ENCODE measurements at places on chromosomes 6 and 20. TPM values are rescaled to one million over a fixed set of nuclear protein-coding genes. Genes with fewer than 3 reads are reported as not detected.
A peak's percentile ranks its signal among the peaks of the same experiment; 100 is the strongest.

DNA sequence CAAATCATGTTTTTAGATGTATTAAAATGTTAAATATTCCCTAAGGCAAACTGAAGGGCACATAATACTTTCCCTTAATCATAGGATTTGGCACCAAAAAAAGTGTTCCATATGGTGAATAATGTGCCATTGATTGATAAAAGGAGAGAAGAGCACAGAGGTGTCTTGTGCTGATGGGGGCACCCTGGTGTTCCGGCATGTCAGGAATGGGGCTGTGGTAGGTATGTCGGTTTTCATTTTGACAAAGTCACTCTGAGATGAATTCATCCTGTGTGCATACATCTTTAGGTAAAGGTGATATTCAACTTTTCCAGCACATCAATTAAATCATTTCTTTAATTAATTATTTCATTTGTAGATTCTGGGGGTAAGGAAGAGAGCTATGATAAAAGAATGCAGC, 36.8 kb downstream of the CENPW start:
- no peak overlapping the region for H3K27ac ChIP-seq
- no peaks in the 10 kb centered on the region for H3K36me3 ChIP-seq
- H3K27me3 ChIP-seq, result no peaks in the 10 kb centered on the region

GRCh38 chr6:91476000-91476399, 889.1 kb upstream of the MAP3K7 start:
- H3K27ac ChIP-seq, result no peak overlapping the region
- H3K4me1 ChIP-seq, result no peaks in the 10 kb centered on the region
- H3K36me3 ChIP-seq, result no peaks in the 10 kb centered on the region
- no peak overlapping the region for H3K4me3 ChIP-seq
- H3K27me3 ChIP-seq, result no peaks in the 10 kb centered on the region

DNA sequence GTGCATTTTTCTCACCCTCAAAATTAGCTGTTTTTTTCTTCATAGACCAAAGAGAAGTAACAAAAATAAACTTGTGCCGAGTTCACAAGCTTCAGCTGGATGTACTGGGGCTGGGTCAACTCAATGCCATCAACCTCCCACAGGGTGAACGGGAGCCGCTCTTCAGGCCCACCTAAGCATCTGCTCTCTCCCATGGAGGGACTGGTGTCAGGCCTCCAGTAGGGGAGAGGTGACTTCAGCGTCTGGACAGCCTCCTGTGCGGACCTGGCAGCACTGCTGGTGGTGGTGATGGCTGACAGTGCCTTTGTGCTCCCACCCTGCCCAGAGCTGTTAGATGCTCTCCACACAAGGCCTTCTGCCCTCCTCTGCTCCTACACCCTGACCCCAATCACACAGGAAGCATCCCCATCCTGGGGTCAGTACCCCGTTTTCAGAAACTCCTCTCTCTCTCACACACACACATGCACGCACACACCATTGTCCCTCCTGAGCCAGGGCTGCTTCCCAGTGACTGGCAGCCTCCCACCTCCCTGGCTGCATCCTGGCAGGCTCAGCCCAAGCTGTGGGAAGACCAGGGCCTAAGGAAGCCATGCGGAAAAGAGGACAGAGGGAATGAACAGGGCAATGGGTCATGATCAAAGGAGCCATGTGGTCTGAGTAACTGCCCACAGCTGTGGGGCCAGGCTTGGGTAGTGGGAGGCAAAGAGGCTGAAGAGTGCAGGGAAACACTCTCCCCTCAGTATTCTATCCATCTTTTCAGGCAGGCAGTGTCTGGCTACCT, 17.7 kb downstream of the CST8 start:
- H3K36me3 ChIP-seq, result no peaks in the 10 kb centered on the region
- no peaks in the 10 kb centered on the region for H3K27me3 ChIP-seq
- H3K4me3 ChIP-seq, result no peak overlapping the region
- DNase-seq, result no peak
- no peak overlapping the region for H3K27ac ChIP-seq

DNA sequence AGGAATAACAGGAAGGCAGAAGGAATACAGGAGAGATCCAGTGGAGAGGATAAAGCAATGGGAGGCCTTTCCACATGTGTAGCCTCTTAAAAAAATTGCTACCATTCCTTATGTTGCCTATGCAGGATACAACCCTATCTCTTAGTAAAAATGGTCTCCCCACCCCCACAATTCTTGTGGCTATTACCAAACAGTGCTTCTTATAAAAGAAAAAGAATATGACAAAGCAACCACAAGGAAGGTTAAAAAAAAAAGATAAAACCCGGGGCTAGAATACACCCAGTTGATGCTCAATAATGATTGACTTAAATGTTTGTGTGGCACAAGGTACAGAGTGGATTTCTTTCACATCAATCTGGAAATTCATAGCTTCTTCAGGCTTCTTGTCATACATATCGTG, 250.9 kb downstream of the HIVEP2 start:
- H3K36me3 ChIP-seq, result no peaks in the 10 kb centered on the region
- H3K4me1 ChIP-seq, result peaks cover 20% of the 10 kb centered on the region
- H3K27ac ChIP-seq, result no peak overlapping the region
- H3K27me3 ChIP-seq, result no peaks in the 10 kb centered on the region
- no peak overlapping the region for H3K4me3 ChIP-seq

- DNase-seq, result no peak
- H3K4me1 ChIP-seq, result peaks cover 21% of the 10 kb centered on the region
- H3K36me3 ChIP-seq, result no peaks in the 10 kb centered on the region
- no peak overlapping the region for H3K4me3 ChIP-seq
- H3K27me3 ChIP-seq, result no peaks in the 10 kb centered on the region
These were observed 27.6 kb downstream of the PARD6B start for GRCh38 chr20:50758992-50759391.

- DNase-seq, result no peak
- H3K36me3 ChIP-seq, result peaks cover 71% of the 10 kb centered on the region
- H3K4me1 ChIP-seq, result peaks cover 11% of the 10 kb centered on the region
- H3K4me3 ChIP-seq, result no peak overlapping the region
These were observed 30.2 kb downstream of the FAM229B start for GRCh38 chr6:112117554-112117953.

- no peak overlapping the region for H3K4me3 ChIP-seq
- H3K4me1 ChIP-seq, result no peaks in the 10 kb centered on the region
These were observed 6.7 kb downstream of the ZKSCAN4 start for GRCh38 chr6:28245206-28245941.

- H3K27ac ChIP-seq, result no peak overlapping the region
- no peak for DNase-seq
- H3K36me3 ChIP-seq, result no peaks in the 10 kb centered on the region
- no peak overlapping the region for H3K4me3 ChIP-seq
- H3K27me3 ChIP-seq, result no peaks in the 10 kb centered on the region
- H3K4me1 ChIP-seq, result no peaks in the 10 kb centered on the region
These were observed 146.8 kb upstream of the PMEPA1 start for GRCh38 chr20:57856658-57857057.

DNA sequence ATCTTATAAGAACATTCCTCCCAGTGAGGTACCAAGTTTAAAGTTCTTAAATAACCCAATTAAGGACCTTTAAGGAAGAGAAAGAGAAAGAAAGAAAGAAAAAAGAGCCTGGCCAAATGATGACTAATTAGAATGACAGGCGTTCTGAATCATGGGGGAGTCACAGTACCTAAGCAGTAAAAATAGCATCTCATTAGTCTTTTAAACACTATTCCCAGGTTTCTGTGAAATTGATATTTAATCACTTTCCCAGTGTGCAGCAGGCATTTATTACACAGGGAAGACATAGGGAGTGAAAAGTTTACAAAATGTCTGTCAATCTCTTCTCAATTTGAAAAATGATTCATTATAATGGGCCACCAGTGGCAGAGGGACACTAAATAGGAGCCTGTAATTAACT, 251.4 kb upstream of the MANEA start:
- no peaks in the 10 kb centered on the region for H3K36me3 ChIP-seq
- H3K4me1 ChIP-seq, result no peaks in the 10 kb centered on the region
- H3K27me3 ChIP-seq, result no peaks in the 10 kb centered on the region
- no peak for DNase-seq

DNA sequence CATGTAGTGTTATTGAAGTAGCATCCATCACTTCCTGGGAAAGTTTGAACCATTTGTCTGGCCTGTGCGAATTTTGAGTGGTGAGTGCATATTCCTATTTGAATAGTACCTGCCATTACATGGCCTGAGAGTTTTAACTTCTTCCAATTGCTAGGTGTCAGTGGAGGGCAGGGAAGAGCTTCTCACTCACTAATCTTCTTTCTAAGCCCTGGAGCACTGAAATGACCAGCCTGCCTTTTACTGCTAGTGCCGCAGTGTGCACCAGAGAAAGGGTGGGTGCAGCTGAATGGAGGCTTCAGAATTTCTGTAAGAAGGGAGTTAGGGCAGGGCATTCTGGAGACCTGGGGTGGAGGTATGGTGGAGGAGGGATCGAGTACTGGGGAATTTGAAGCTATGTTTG, 45.5 kb downstream of the RNF144B start:
- no peak overlapping the region for H3K27ac ChIP-seq
- H3K4me1 ChIP-seq, result peaks cover 24% of the 10 kb centered on the region
- no peak for DNase-seq
- H3K4me3 ChIP-seq, result no peak overlapping the region
- H3K36me3 ChIP-seq, result peaks cover 13% of the 10 kb centered on the region
- H3K27me3 ChIP-seq, result no peaks in the 10 kb centered on the region

DNA sequence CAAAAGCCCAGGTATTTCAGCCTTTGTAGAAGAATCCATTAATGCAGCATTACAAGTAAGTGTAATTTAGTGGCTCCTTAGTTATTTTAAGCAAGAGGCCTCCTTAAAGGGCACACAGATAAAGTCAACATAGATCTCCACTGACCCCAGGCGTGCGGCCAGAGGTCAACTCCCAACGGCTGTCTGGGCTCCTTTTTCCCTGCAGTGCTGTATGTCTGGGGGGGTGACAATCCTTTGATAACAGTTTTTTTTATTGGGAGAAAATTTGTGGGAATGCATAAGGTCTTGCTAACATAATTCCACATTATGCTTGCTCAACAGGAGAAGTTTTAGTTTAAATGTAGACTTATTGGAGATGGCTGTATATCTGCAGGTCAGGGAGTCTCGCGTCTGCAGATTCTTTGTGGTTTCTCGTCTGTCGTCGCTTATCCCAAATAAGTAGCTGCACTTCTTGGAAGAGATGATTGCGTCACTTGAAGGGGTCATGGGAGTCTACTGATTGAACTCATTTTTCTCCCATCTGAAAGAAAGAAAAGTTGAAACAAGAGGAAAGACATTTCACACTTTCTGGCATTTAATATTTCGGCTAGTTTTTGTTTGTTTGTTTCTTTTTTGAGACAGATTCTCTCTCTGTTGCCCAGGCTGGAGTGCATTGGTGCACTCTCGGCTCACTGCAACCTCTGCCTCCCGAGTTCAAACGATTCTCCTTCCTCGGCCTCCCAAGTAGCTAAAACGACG, 151.7 kb upstream of the AKAP12 start:
- peaks cover 15% of the 10 kb centered on the region for H3K4me1 ChIP-seq
- no peaks in the 10 kb centered on the region for H3K27me3 ChIP-seq
- no peak overlapping the region for H3K27ac ChIP-seq
- H3K36me3 ChIP-seq, result no peaks in the 10 kb centered on the region
- peak; percentile 76 for DNase-seq

DNA sequence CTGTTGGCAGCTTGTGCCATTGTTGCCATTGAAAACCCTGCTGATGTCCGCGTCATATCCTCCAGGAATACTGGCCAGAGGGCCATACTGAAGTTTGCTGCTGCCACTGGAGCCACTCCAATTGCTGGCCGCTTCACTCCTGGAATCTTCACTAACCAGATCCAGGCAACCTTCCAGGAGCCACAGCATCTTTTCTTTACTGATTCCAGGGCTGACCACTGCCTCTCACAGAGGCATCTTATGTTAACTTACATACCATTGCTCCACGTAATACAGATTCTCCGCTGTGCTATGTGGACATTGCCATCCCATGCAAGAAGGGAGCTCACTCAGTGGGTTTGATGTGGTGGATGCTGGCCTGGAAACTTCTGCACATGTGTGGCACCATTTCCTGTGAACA, 221.8 kb upstream of the FAM83B start:
- no peak overlapping the region for H3K27ac ChIP-seq
- no peaks in the 10 kb centered on the region for H3K27me3 ChIP-seq
- H3K4me3 ChIP-seq, result no peak overlapping the region
- H3K4me1 ChIP-seq, result no peaks in the 10 kb centered on the region

DNA sequence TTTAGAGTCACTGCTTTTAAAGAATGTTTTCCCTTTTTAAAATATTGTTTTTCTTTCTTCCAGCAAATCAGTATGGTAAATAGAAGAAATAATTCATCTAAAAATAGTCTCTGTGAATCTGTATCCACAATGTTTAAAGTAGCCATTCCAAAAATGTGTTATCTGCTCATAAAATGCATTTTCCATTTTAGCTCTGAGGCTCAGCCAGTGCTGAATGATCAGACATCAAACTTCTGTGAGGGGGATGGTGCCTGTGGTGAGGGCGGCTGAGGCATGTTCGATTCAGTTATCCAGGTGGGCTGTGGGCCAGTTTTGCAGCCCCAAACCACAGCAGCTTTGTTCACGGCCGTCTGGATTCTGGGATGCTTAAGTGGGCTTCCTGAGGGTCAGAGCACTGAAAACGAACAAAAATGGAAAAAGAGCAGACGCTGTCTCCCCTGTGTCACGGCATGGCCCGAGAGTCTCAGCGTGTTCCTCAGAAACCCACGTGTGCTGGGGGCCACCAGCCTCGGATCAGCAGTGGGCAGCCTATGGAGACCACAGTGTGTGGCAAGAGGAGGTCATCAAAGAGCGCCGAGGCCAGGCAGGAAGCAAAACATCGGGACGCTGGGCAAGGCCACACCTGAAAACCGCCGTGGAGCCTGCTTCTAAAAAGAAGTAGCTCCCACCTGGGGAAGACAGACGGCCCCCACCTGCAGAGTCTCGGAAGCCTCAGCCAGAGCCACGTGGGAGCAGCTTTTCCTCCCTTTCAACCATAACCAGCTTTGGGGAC, 134.9 kb upstream of the THBS2 start:
- no peaks in the 10 kb centered on the region for H3K4me1 ChIP-seq
- no peak overlapping the region for H3K27ac ChIP-seq
- DNase-seq, result no peak
- H3K36me3 ChIP-seq, result no peaks in the 10 kb centered on the region
- peaks cover 8% of the 10 kb centered on the region for H3K27me3 ChIP-seq
- no peak overlapping the region for H3K4me3 ChIP-seq

The EGFL8 gene
- total RNA-seq, result 7.3 TPM

The SASH1 gene
- total RNA-seq, result 27.1 TPM

The MOG gene
- total RNA-seq, result 5.3 TPM

The TAAR8 gene
- not detected for total RNA-seq

The BMP6 gene
- 1.3 TPM for total RNA-seq

The SMPDL3A gene
- 2.9 TPM for total RNA-seq

The SYTL3 gene
- 7.0 TPM for total RNA-seq

The PPP1R14C gene
- total RNA-seq, result 92.5 TPM

The TBC1D7 gene
- 27.8 TPM for total RNA-seq

The BPIFA2 gene
- not detected for total RNA-seq

The PAK5 gene
- total RNA-seq, result not detected

The PRDM1 gene
- 2.1 TPM for total RNA-seq

The CDH4 gene
- 0.12 TPM for total RNA-seq

The BCAS1 gene
- total RNA-seq, result not detected
